ENCODE measurements at places on chromosomes 5 and 9.

DNA sequence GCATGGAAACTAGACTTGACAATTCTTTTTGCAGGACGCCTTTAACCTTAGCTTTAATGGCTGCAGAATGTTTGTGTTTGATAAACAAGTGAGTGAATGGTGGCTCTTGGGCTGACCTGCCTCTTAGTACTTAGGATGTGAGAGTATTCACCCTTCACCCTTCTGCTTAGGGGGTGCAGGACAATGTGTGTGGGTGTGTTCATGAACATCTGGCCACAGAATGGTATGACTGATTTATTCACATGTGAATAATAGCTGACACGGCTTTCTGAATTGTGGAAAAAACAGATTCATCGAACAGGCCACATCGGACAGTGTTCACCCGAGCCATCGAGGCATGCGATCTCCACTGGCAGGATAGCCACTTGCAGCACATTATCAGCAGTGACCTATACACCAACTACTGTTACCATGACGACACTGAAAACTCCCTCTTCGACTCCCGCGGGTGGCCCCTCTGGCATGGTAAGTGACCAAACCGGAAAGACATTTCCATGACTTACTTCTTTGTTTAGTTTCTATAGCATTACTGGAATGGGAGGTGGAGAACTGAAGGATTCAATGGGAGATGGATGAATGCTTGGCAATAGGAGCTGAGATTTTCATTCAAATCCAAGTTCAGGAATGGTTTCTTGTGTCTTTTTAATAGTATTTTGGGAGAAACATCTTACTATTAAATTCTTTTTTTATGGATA lies 193.6 kb downstream of the ZSWIM6 start:
- DNase-seq = no peak

GRCh38 chr5:9781890-9782289 lies 151.7 kb upstream of the TAS2R1 start:
- no peak for DNase-seq

GRCh38 chr5:5183933-5184332 lies 43.8 kb downstream of the ADAMTS16 start:
- DNase-seq = no peak

DNA sequence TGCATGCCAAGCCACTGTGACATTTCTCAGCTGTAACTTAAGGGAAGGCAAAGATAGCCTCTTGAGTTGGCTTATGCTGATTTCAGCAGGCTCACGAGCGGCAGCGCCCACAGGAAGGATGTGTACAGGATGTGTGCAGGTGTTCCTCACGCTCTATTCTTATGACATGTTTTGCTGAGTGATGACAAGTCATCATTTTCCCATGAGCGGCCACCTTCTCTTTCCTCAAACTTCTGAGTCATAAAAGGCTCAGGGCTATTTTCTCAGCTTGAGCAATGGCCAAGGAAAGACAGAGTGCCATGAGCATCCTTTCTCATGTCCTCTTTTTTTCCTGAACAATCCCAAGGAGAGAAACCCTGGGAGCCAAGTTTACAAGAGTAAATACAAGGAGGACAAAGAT lies 365.9 kb downstream of the PLK2 start:
- DNase-seq = no peak

- DNase-seq = no peak
Measured at GRCh38 chr5:34037726-34038125, 5.3 kb downstream of the C1QTNF3 start.

- DNase-seq = peak; percentile 4
Measured at GRCh38 chr9:20015427-20015931, 226.6 kb upstream of the SLC24A2 start.

DNA sequence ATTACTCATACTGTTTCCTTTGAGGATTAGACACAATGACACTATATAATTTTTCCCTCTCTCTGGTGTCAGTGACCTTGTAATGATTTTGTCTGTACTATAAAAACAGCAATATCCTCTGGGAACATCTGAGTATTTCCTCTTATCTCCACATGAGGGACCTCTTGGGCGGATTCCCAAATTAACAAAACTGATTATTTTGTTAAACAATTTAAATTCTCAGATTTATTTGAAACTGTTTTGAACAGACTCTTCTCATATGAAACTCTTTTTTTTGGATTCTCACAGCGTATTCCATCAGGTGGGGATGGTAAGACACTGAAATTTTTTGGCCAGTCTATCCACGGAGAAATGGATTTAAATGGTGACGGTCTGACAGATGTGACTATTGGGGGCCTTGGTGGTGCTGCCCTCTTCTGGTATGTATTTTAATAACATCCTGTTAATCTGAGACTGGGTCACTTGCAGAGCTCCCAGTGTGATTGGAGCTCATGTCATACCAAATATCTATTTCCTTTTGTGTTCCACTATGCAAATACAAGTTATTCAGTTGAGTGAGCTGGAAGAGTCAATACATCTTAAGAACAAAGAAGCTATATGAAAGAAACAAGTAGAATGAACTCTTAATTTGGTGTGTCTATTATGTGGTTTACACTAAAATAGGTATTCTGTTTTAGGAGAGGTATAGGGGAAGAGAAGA lies 73.8 kb upstream of the ITGA2 start:
- peak; percentile 76 for DNase-seq

DNA sequence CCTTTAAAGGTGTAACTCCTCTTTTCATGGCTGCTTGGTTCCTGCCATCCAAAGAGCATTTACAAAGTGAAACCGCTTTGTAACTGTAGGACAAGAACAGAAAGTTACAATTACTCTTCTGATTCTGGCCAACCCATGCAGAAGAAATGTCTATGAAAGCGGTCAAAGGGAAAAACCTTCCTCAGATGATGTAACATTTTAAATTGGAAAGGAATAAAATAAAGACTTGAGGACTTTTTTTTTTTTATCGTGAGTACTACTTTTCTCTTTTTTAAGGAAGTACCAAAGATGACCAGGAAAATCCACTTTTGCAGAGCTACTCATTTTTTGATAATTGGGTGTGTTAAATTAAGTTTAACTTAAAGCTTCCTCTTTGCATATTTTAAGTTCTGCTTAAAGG lies 13.0 kb upstream of the C9orf72 start:
- DNase-seq = no peak

DNA sequence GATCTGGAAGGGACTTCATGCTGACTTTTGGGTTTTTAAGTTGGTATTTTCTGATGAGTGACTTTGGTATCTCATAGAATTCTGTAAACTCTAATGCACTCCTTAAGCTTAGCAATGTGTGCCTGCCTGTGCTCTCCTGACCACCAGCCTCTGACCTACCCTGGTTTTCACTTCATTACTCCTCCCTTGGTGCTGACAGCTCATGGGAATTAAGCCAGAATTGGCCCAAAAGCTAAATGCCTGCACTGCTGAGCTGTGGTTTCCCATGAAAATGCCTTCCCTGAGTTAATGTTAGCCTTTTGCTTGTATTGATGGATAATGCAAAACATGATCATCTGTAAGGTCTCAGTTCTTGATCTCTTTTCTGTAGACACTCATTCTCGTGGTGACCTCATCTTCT lies 308.0 kb downstream of the DOCK8 start:
- DNase-seq = no peak

GRCh38 chr5:139164020-139164419 lies 34.1 kb downstream of the SIL1 start:
- no peak for DNase-seq

- DNase-seq = no peak
Measured at GRCh38 chr5:148837383-148837782, 11.0 kb downstream of the ADRB2 start.

DNA sequence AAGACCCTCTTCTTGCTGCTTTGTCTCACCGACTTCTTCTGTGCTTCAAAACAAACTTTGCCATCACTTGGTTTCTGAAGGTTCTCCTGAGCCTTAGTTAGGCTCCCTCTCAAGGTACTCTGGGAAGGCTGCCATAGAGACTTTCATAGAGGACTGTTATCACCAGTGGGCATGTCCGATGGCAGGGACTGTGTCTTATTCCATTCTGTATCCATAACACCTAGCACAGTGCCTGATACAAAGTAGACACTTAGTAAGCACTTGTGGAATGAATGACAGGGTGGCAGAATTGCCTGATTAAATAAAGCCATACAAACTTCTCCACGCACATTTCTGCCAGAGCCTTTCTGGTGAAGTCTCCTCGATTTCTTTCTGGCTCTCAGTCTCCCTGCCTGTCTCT lies 32.7 kb downstream of the AGXT2 start:
- DNase-seq = no peak
